ENCODE measurements at places on chromosomes 6 and 20.
A peak's percentile ranks its signal among the peaks of the same experiment; 100 is the strongest.

- DNase-seq: no peak
Observed at GRCh38 chr6:161636882-161637430, 363.1 kb upstream of the AGPAT4 start.

GRCh38 chr6:44508646-44509045 is 121.1 kb downstream of the CDC5L start:
- DNase-seq: no peak

DNA sequence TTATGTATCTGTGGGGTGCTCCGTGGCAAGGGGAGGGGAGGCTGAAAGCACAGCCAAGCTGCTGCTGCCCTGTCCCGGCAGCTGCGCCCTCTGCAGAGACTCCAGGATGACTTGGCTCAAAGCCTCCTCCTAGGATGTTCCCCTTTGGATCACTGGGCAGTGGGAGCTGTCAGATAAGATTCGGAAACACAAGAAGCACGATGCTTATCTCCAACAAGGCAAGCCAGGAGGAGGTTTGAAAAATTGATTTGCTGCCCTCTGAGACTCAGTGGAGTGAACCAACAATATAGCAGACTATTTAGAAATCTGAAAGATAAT is 776.4 kb downstream of the C6orf118 start:
- DNase-seq: no peak

DNA sequence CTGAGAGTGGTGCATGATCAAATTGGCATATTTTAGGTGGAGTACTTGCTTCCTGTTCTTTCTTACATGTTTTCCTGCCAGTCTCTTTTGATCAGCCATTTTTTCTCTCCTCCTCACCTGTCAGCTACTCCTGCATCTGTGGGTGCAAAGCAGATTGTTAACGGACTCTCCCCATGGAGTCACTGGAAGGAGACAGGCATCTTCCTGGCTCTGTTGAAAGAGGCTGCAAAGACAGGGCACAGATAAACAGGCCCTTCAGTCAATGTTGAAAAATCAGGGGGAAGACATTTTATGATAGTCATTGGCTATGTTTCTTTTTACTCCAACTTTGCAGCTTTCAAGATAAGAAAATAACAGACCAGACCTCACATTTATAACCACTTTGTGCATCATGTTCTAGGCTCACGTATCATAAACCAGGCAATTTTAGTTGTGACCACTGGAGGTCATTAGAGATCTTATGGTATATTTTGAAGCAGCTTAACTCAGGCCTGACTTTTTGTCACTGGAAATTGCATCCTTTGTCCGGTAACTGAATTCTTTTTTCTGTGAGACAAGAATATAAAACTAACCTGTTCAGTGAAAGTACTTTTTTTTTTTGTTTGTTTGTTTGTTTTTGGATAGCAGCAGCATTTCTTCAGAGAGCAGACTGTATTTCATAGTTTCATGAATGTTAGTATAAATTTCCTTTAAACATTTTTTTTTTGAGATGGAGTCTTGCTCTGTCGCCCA is 20.1 kb downstream of the ECT2L start:
- peak; percentile 63 for DNase-seq

DNA sequence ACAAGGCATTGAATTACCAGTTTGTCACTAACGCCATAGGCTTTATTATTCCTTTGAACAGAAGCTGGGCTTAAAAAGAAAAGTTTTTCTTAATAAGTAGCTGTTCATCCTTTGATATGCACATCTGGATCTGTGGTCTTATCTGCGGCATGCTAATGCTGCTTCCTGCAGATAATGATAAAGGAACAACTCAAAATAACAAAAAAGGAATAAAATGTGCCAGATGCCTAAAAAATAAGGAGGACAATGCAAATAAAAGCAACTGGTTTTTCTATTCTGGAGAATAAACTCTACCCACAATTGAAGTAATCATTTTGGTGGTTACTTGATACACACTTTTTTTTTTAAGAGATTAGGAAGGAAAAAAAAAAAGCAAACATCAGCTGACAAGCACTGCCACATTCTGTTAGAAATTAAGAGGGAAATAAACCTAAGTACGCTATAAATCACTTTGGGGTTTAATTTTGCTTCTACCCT is 156.8 kb upstream of the SALL4 start:
- DNase-seq: no peak

DNA sequence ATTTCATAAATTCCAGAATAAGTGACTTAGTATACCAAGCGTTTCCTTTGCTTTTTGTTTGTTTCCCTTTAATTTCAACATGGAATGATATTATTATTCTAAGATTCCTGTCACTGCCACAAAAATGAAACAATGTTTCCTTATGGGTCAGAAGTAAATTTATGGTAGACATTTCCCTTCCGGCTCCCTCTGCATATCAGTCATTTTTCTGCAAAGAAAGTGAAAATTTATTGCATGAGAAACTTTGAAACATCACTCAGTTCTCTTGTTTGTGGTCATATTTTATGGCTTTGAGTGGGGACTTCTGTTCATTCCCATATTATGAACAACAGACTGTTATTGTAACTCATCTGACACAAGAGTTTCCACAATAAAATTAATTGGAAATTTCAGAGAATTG is 97.8 kb downstream of the NKAIN2 start:
- no peak for DNase-seq

DNA sequence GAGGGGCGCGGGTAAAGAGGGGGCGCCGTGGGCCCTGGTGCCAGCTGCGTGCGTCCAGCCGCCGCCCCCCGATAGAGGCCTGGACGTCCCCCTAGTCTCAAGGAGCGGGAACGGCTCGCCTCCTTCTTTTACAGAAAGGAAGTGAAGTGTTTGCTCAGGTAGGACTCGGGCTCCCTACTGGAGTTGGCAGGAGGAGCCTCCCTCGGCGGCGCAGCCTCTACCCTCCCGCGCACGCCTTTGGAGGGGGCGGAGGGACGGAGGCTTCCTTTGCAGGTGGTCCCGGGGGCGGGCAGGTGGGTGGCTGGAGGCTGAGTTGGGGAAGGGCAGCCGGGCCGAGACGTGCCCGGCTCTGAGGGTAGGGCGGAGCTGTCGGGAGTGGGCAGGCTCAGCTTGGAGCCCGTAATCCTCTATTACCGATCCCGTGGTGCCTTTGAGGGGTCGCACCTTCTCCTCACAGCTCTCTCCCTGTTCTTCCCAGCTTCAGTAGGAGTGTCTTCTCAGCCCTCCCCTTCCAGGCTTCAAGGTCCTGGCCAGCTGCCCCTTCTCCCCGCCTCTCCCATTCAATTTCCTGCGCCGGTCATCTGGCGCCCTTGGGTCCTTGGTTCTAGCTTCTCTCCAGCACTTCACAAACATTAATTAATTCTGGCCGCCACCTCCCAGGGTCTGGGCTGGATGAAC is 728 bp downstream of the ITPR3 start:
- DNase-seq: peak; percentile 75

- DNase-seq: peak; percentile 16
Observed at GRCh38 chr6:71289039-71289801, 609 bp downstream of the OGFRL1 start.

DNA sequence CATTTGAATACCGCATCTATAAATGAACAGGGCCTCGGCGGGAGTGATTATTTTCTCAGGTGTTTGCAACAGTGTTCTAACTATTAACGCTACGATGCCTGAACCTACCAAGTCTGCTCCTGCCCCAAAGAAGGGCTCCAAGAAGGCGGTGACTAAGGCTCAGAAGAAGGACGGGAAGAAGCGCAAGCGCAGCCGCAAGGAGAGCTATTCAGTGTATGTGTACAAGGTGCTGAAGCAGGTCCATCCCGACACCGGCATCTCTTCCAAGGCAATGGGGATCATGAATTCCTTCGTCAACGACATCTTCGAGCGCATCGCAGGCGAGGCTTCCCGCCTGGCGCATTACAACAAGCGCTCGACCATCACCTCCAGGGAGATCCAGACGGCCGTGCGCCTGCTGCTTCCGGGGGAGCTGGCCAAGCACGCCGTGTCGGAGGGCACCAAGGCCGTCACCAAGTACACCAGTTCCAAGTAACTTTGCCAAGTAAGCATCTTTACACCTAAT is 70.9 kb downstream of the HFE start:
- DNase-seq: no peak

GRCh38 chr6:108156938-108157233 is 8.9 kb upstream of the NR2E1 start:
- no peak for DNase-seq

DNA sequence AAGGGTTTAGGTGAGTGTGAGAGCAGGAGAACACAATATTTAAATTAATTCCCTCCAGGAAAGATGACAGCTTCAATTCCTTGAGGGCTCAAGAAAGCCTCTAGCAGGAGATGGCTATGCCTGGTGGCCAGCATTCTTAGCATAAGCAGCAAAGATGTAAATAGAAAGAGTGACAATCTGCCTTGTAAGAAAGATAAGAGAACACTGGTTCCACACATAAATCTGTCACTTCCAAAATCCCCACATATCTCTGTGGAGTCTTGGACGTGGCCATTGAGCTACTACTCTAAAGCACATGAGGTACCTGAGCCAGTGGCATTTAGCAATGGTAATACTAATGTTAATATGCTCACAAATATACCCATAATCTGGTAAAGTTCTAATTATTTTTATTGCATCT is 29.2 kb downstream of the DEFB114 start:
- DNase-seq: no peak

DNA sequence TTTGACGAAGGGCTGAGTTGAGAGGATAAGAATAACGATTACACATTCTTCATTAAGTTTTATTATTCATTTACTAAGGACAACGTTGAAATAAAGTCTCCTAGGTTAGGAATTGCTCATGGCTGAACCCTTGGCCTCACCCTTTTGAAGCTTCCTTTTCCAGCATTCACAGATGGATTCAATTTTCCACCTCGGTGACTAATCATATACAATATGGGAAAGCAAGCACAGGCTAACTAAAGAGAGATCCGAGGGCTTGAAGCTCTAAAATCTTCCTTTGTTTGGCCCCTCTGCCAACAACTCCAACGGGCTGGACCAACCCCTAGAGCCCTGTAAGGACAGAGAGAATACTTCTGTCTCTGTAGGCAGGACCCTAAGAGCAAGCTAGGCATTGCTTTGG is 159.5 kb downstream of the SOD2 start:
- DNase-seq: no peak

DNA sequence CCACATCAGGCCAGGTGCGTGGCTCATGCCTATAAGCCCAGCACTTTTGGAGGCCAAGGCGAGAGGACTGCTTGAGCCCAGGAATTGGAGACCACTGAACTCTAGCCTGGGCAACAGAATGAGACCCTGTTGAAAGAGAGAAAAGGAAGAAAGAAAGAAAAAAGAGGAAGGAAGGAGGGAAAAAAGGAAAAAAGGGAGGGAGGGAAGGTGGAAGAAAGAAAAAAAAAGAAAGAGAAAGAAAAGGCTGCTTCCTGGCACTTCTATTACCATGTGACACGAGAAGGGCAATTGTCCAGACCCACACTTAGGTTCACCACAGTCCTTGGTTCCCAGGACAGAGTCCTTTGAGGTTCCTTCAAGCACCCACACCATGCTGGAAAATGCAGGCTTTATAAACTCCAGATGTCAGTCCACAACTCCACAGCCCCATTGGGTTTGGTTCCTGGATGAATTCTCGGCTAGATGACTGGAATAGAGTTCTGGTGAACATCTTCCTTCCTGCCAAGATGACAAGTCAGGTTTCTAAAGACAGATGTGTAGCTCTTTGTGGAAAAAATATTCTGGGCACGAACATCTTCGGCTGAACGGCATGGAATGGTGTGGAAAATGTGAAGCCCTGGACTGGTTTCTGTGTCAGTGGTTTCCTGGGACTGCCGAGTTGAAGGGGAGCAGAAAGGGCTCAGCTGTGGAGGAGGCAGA is 32.5 kb downstream of the NT5E start:
- no peak for DNase-seq

GRCh38 chr20:32277361-32278198 is at the start of gene KIF3B:
Gene KIF3B (plus strand): TSS chr20:32277651. CDS start chr20:32309778, 32,127 bp downstream.
- DNase-seq: peak; percentile 92

DNA sequence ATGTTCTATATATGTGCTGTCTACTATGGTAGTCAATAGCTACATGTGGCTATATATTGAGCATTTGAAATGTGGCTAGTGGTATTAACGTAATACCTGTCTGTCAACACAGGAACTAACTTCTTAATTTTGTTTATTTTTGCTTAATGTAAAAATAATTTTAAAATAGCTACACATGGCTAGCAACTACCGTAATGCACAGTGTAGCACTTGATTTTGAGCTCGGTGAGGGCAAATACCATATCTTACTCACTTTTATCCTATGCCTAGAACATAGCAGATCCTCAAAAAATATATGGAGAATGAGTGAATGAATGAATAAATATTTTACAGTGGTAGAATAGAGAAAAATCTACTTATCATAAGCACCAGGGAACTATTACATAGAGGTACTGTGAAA is 28.1 kb upstream of the TMEM170B start:
- no peak for DNase-seq

GRCh38 chr6:31129130-31129529 is 8.9 kb upstream of the CDSN start:
- DNase-seq: no peak

- DNase-seq: no peak
Observed at GRCh38 chr20:60135276-60135675, 177.1 kb downstream of the CDH26 start.

- no peak for DNase-seq
Observed at GRCh38 chr6:31462026-31462963, 35.6 kb upstream of the MICB start.

DNA sequence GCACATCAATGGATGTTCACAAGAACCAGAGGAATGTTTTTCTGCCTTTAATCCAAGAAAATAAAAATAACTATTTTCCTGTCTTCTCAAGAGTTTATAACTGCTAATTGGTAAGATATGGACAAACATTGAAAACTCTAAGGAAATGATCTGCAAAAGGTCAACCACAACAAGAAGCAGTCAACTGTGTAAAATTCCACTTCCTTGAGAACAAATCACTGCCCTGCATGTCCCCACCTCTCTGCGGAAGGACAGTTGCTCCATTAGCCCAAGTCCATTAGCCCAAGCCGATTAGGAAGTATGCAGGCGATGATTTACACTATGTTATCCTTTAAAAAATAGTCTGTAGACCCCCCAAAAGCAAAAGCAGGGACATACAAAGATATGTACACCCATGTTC is 27.6 kb downstream of the SLC22A23 start:
- no peak for DNase-seq

GRCh38 chr6:136719280-136720044 is 72.8 kb downstream of the MAP3K5 start:
- no peak for DNase-seq
